ENCODE measurements at places on chromosomes 11 and 22.

DNA sequence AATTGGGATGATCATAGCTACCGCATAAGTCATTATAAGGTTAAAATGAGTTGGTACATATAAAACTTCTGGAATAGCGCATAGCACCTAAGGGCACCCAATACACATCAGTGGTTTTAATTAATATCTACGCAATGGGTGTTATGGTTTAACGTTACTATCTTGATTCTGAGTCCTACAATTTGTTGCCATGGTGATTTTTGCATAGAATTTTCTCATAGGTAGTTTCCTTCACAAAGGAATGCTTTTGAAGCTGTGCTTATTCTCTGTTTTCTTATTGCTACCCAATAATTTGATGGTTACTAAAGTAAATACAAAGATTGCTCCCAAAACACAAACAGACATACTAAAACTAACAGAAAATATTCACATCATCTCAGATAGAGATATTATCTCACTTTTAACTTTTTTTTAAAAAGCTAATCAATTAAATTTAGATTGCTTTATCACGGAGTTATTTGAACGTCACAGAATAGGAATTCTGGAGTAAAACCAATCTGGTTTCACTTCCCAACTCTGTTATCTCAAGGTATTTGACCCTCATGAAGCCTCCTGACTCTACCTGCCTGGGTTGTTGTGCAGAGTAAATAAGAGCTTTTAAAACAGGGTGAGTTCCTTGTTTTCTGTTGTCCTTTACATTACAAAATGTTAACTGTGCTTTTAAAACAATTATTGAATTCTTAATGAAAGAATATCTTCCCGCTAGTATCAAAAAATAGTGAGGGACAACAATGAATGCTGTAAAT lies 635.5 kb upstream of the CCDC90B start:
- DNase-seq: no peak

- no peak for DNase-seq
Measured at GRCh38 chr22:24390576-24390975, 36.8 kb upstream of the ADORA2A start.

- no peak for DNase-seq
Measured at GRCh38 chr11:90448256-90448655, 225.4 kb upstream of the CHORDC1 start.

DNA sequence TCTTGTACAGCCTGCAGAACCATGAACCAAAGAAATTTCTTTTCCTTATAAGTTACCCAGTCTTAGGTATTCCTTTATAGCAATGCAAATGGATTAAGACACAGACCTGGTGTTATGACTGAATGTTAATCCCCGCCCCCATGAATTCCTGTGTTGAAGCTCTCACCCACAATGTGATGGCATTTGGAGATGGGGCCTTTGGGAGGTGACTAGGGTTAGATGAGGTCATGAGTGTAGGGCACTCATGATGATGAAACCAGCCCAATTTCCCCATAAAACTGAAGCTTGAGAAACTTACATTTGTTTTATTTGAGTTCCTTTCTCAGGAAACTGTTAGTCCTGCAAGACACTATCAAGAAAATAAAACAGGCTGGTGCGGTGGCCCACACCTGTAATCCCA lies 115.8 kb upstream of the THY1 start:
- DNase-seq: no peak

GRCh38 chr22:36330655-36331305 lies 57.0 kb downstream of the MYH9 start:
- no peak for DNase-seq

DNA sequence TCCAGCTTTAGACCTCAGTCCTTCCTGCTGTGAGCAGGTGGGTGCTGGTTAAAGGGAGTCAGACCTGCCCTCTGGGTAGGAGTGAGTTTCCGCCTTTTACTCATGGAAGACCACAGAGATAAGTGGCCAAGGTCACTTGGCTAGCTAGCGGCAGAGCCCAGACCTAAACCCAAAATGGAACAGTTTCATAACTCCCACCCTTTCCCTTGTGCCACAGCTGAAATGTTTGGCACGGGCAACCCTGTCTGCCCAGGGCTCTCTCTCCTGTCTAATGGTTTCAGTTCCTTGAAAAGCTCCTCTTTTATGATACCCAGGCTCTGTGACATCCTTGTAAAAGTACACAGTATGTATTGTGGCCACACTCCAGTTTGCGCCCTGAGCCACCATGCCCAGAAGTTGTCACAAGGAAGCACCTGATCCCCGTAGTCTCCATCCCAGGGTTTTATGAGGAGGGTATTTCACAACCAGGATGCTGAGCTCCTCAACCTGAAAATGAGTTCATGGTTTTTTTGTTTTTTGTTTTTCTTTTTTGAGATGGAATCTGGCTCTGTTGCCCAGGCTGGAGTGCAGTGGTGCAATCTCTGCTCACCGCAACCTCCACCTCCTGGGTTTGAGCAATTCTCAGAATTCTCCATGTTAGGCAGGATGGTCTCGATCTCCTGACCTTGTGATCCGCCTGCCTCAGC lies 5.1 kb downstream of the MB start:
- no peak for DNase-seq

DNA sequence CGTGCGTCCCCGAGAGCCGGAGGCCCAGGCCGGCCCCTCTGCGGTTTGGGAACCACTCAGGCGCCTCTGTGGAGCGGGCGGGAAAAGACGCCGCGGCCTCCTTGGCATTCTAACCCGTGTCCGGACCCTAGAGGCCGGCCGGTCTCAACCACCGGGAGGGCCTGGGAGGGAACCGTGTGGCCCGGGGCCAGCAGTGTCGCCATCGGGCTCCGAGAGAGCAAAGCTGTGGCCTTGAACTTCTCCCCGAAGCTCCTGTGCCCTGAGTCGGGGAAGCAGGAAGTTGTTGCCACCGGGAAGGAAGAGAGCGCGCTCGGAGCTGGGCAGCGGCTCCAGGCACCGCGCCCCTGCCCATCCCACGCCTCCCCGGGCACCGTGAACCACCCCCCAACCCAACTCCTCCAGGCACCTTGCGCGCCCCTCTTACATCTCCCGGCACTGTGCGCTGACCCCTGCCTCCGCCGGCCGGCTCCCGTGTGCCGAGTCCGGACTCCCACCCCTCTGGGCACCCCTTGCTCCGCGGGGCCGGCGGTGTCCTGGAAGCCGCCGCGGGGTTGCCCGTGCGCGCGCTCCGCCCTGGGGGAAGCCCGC lies 80.0 kb upstream of the PPARA start:
- no peak for DNase-seq
